ENCODE measurements at places on chromosomes 5 and 9. TPM values are rescaled to one million over a fixed set of nuclear protein-coding genes. Genes with fewer than 3 reads are reported as not detected.

- DNase-seq, result no peak
Observed at GRCh38 chr5:122463221-122463620, 151.2 kb downstream of the SNCAIP start.

GRCh38 chr9:94554078-94554438 lies 825 bp upstream of the PCAT7 start:
- no peak for DNase-seq

Gene ANKRD34B
- polyA plus RNA-seq, result not detected

Gene OR1L6
- not detected for polyA plus RNA-seq

Gene PCDHB7
- polyA plus RNA-seq, result 0.01 TPM

Data from mammary epithelial cell (primary cell).